ENCODE measurements at places on chromosomes 7 and 10.

- no peak for DNase-seq
Measured at GRCh38 chr10:69801434-69802315, at the start of gene COL13A1. Gene COL13A1 (plus strand): TSS chr10:69801906. CDS start chr10:69802424, 518 bp downstream.

- no peak for DNase-seq
Measured at GRCh38 chr7:109178342-109178741, 608.7 kb downstream of the DNAJB9 start.

- no peak for DNase-seq
Measured at GRCh38 chr7:1060315-1061072, 16.1 kb downstream of the GPR146 start.

GRCh38 chr7:139591550-139592195 is 68.2 kb downstream of the CLEC2L start:
- DNase-seq = no peak

GRCh38 chr10:79502561-79503309 is 9.6 kb upstream of the EIF5AL1 start:
- DNase-seq = no peak

- no peak for DNase-seq
Measured at GRCh38 chr7:26295586-26295985, 3.9 kb downstream of the SNX10 start.

- DNase-seq = no peak
Measured at GRCh38 chr7:11168650-11169170, 195.0 kb downstream of the PHF14 start.

GRCh38 chr10:85961073-85961472 is 405.5 kb downstream of the GRID1 start:
- DNase-seq = no peak

DNA sequence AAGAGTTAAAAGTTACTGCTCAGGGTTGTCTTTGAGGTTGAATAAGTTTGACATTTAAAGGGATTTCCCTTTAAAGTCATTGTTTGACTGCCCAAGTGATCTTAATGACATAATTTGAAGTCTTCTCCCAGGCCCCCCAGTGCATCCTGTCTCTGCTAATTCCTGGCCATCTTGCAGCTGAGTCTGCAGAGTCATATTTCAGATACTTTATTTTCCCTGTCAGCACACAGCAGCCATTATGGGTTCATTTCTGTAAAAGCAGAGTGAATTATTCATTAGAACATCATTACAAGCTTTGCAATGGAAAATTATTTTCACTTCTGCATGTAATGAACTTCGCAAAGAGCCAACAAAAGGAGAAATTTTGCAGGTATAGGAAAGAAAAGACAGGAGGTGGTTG is 536.6 kb downstream of the GALNT17 start:
- DNase-seq = no peak

- DNase-seq = no peak
Measured at GRCh38 chr7:15086131-15086611, 183.6 kb upstream of the DGKB start.

DNA sequence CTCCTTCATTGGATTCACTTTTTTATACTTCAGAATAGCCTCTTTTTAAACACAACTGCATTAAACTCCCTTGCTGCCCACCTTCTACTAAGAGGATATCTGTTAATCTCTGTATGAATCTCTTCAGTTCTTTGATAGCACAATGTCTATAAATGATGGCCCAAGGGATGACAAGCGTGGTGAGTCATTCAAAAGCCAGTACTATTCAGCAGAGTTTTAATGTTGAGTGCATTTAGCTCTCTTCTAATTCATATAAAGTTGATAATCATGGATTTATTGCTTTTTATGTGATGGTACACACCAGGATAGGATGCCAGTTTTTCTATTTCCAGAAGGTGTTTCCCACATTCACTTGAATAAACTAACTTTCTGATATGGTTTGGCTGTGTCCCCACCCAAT is 57.4 kb upstream of the HECTD2 start:
- no peak for DNase-seq

DNA sequence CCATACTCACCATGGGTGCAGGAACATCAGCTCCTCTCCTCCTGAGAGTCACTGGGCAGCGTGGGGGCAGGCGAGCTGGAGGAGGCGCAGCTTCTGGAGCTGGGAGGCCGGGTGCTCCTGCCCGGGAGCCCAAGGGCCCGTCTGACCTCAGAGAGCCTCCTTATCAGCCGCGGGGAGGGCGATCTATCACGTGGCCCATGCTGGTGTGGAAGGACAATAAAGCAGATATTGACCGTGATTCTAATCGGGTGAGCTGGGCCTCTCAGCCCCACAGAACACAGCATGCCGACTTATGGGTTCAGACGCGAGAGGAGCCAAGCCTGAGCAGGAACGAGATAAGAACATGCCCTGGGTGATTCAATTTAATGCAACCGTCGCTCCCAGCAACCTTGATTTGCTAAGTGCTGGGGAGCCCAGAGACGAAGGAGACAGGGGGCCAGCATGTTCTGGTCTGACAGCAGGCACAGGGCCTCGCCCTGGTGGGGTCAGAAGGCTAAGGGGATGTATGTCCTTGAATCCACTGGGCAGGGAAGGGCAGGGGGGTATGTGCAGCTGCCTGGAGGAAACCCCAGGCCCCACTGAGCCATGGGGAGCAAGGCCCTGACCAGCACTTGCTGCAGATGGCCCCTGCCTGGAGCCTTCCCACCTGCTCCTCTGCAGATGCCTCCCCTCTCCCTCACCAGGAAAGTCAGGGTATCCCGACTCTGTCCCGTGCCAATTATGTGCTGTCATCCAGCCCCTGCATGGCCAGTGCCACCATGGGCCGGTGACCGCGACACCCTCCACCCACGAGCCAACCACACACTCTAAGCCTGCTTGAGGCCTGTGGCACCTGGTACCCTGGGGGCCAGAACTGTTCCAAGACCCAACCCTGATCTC is 95.3 kb upstream of the RET start:
- DNase-seq = no peak

GRCh38 chr10:128063736-128064107 is 62.5 kb downstream of the MKI67 start:
- DNase-seq = peak; percentile 35

DNA sequence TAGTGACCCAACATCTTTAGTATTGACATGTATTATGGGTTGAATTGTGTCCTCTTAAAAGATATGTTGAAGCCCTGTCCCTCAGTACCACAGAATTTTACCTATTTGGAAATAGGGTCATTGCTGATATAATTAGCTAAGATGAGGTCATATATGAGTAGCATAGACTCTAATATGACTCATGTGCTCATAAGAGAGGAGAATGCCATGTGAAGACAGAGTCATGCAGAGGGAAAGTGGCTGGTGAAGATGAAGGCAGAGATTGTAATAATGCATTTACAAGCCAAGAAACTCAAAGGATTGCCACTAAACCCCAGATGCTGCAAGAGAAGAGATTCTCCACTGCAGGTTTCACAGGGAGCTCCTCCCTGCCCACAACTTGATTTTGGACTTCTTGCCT is 496.4 kb downstream of the KIF20B start:
- DNase-seq = no peak
